ENCODE measurements at places on chromosomes 3 and 15.
A peak's percentile ranks its signal among the peaks of the same experiment; 100 is the strongest.

DNA sequence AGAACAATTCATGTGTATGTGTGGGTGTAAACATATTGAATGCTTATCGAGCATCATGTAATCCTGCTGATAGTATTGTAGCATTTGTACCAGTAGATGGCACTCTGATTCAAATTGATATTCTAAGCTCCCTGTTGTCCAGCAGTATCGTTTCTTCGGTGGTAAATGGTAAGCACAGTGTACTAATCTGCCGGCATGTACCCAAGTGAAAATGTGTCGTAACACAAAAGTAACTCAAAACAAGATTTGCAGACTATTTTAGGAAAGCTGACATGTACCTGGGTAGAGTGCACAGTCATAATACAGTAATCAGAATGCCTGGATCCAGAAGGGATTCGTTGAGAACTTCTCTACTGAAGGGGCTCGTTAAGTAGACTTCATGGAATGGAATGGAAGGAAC lies 31.7 kb upstream of the MNS1 start:
- DNase-seq, result peak; percentile 81

GRCh38 chr3:133293397-133294110 lies 106.3 kb upstream of the BFSP2 start:
- DNase-seq, result no peak

DNA sequence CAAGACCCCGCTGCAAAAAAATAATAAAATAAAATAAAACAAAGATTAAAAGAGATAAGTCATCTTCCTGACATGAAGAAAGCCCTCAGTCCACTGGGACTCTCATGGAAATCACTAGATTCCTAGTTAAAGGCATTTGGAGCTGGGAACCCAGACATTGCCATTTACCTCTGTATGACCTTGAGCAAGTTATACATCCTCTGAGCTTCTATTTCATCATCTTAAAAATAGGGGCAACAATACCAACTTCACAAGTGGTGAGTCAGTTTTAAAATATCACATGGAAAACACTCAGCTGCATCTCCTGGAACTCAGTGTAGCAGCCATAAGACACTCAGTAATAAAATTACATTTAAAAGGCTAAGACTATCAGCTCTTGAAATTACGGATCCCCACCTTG lies 334.8 kb downstream of the ERC2 start:
- peak; percentile 86 for DNase-seq

GRCh38 chr15:37698679-37699078 lies 235.8 kb upstream of the TMCO5A start:
- peak; percentile 52 for DNase-seq

DNA sequence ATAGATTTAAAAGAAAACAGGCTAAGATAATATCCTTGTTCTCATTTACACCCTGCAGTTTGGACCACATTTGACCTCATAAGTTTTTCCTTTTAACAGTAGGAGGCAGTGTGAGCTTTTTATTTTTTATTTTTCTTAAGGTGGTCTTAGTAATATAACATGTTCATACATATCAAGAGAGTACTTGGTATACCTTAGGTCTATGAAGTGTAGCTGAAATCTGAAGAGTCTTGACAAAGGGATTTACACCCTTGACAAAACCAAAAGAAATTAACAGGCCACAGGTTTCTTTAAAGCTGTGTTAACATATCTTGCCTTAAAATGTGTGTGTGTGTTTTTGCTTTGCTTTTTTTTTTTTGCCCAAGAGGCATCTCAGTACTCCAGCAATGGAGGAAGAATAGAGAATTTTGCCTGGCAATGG lies 3.2 kb downstream of the RAP2B start:
- DNase-seq, result no peak

DNA sequence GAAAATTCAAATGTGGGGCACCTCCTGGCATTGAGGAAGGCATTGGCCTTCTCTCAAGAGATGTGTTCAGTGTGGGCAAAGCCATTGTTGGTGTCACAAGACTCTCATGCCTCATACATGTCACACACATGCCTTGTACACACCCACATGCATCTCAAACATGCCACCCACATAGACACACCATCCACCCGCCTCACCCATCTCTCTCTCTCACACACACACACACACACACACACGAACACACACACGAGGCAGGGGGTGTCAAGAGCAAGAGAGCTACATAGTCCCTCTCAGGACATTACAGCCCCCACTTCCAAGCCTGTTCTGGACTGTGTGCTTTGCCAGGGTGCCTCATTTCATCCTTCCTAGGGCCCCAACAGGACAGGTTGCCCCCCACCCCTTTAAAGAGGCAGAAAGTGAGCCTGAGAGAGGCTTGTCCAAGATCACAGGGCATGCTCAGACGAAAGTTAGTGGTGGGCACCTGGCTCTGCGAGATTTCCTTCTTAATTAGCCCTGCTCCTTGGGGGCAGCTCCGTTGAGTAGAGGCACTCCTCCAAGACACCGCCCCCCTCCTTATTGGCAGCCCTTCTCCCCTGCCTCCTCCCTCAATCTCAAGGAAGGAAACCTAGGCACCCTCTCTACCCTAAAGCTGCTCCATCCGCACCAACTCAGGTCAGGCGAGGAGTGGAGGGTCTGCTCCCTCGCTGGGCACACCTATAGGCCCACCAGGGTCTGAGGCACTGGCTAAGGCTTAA lies 50.5 kb upstream of the CCDC174 start:
- no peak for DNase-seq

GRCh38 chr3:147640781-147641180 lies 231.6 kb downstream of the ZIC1 start:
- no peak for DNase-seq

DNA sequence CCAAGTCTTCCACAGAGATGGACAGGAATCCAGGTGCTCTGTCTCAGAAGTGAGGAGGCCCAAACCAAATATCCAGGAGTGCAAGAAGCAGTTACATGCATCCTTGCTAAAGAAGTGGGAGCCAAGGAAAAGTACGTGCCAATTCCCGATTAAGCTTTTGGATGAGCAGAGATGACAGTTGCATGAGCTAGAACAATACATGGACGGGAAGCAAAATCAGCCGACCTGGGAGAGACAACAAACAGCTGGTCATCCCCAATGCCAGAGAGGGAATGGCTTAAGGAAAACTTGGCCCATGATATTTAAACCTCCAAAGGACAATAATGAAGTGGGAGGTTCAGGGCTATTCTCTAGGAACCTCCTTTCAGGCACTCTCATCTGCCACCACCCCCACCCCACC lies 86.0 kb upstream of the ABHD17C start:
- DNase-seq, result no peak

GRCh38 chr3:182925944-182926337 lies 54.4 kb downstream of the DCUN1D1 start:
- no peak for DNase-seq

All from iris pigment epithelial cell (primary cell).